ENCODE measurements at places on chromosomes 12 and 14.

GRCh38 chr12:110743571-110744093 is 941 bp upstream of the PPP1CC start:
- no peak for DNase-seq

GRCh38 chr12:51977320-51977753 is 25.8 kb downstream of the ACVR1B start:
- no peak for DNase-seq

DNA sequence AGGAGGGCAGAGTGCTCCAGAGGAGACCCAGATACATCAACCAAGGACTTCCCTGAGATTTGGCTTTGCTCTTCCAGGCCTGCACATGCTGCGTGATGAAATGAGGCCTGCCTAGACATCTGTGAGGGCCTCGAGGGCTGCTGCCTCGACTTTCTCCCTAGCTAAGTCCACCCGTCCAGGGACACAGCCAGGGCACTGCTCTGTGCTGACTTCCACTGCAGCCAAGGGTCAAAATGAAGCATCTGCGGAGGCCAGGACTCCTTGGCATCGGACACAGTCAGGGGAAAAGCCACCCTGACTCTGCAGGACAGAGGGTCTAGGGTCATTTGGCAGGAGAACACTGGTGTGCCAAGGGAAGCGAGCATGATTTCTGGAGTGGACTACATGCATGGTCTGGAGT is 10.7 kb downstream of the SLC25A47 start:
- DNase-seq = no peak

GRCh38 chr14:61368114-61368710 is 46.8 kb downstream of the PRKCH start:
- DNase-seq = no peak

- DNase-seq = no peak
Measured at GRCh38 chr14:53153702-53154112, 584 bp upstream of the DDHD1 start.
